NCI-H1092 (cell line): ENCODE measurements at places on chromosomes 3 and 15.

DNA sequence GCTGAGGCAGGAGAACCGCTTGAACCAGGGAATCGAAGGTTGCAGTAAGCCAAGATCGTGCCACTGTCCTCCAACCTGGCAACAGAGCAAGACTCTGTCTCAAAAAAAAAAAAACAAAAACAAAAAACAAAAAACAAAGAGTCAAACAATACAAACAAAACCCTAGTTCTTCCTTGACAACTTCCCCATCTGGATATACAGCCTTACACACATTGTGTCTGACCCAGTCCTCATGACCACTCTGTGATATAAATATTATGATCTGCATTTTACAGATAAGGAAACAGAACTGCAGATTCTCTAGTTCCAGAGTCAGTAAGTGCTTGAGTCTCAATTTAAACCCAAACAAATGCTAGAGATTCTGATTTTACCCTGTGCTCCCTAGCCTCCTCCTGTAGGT, 4.8 kb upstream of the ESYT3 start:
- no peak for DNase-seq

DNA sequence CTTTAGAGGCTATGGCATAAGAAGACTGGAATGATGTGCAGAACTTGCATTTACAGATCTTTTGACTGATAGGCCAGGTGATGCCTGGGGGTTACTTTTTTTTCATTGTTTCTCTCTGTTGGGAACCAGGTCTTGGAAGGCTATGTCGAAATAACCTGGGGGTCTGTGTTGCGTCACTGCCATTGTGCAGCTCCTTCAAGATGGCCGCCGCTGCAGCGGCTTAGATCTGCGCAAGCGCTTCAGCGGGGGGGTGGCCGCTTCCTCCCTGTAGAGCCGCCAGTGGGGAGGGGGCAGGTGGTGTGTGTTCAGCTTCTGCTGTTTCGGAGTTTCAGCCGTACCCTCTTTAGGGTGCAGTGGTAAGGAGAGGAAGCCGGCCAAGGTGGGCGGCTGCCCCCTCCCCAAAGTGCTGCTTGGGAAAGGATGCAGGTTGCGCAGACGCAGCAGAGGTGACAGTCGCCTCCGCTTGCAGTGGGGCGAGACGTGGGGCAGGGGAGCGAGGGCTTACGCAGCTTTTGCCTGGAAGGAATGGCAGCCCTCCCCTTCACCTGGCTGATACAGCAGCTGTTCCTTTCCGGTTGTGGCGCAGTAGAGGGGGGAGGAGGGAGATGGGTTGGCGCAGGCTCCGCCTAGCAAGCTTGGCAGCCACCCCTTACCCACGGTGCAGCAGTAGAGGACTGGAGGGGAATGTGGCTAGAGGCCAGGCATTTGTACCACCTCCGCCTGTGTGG, 1.5 kb downstream of the SNRPN start:
- no peak for DNase-seq

DNA sequence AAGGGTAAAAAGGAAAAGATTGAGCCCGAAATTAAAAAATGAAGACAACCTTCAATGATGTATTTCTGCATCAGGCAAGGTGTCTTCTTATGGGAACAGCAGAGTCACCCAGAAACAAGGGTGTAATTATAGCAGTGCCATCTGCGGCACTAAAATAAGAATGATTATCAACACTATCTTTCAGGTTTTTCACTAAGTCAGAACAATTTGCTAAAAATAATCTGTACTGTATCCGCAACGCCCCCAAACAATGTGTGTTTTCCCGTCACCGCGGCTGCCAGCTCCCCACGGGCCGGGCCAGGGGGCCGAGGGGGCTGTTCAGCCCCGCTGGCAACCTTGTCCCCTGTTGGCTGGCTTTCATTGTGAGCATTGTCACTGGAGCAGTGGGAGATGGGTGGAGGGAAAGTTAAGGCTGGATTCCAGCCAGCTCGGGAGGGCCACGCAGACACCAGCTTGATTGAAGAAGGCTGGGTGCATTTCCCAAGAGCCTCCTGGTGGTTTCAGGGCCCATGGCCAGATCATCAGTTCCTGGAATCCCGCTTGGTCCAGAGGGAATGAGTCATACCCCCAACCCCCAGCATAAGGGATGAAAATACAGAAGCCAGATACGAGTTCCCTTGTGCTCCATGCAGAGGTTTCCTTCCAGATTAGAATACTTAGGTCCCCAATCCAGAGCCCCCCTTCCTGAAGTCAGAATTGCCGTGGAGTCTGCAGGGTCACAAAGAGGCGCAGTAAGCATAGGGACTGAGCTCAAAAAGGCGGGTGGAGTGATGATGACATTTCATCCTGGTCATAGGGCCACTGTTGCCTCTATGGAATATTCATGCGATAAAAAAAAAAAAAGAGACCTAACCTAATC, 90.2 kb upstream of the KLF13 start:
- DNase-seq, result peak; percentile 83

- no peak for DNase-seq
These were observed 1.0 kb downstream of the ATP2C1 start for GRCh38 chr3:130894986-130895280.

DNA sequence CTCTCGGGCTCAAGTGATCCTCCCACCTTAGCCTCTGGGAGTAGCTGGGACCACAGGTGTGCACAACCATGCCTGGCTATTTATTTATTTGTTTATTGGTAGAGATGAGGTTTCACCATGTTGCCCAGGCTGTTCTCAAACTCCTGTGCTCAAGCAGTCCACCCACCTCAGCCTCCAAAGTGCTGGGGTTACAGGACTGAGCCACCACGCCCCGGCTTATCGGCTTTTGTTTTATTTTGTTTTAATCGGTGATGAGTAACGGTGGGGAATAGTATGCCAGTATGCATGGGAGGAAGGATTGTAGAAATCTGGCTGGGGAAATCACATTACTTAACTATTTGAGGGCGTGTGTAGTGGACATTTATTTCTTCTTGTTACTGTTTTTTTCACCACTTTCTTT, 451.0 kb upstream of the GOLIM4 start:
- no peak for DNase-seq

DNA sequence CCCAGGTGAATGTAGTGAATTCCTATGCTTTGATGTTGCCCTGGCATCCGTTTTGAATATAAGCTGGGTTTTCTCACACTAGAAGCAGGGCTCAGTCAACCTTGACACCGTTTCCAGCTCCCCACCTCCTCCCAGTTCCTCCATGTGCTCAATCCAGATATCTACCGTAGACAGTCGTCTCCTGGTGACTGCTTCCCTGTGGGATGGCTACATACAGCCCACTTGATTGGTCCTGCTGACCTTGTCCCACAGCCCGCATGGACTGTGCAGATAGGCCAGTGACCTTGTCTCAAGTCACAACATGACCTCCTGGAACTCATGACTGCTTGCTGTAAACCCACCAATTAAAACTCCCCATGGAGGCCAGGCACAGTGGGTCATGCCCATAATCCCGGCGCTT, 8.1 kb downstream of the SEMA7A start:
- no peak for DNase-seq

- peak; percentile 19 for DNase-seq
These were observed 7.5 kb upstream of the CMTM6 start for GRCh38 chr3:32510075-32510724.

DNA sequence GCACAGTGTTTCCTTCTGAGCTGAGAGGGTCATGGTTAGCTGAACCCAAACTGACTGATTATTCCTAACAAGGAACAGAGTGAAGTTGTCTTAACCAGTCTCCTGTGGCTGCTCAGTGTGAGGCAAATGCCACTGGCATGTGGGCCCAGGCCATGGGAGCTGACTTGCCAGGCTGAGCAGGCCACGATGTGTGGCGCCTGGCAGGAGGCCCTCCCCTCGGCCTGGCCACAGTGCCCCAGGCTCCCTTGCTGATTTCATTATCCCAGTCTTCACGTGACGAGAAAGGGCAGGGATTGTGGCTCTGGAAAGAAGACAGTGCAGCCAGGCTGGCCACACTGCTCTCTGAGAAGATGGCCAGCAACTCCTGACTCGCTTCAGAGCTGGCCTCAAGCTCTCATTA, 58.8 kb downstream of the SLCO2A1 start:
- DNase-seq, result no peak

GRCh38 chr15:66461917-66462316, 35.6 kb downstream of the SNAPC5 start:
- DNase-seq, result no peak

- DNase-seq, result no peak
These were observed 28.3 kb downstream of the CYP19A1 start for GRCh38 chr15:51310064-51310463.

DNA sequence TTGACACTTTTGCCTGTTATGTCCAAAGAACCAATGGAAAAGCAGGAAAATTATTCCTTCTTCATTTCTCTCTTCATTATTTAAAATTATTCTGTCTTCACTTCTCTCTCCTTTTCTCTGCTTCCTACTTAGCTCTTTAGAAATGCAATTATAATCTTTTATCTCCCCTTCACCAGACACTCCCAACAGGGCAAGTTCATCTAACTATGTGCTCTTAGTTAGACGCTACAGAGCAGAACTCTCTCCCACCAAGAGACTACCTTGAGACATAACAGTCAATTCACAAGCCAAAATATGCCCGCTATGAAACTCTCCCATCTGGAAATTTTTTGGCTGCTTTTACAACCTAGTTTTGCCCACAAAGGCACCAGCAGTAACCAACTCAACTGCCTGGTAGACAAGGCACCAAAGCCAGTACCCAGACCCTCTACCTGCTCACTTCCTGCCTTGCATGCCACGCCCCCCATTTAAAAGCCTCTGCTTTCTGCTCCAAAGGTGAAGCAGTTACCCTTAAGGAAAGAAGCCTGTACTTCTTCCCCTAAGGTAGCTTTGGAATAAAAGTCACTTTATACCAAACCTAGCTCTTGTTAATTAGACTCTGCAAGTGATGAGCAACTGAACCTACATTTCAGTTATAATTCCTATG, 28.1 kb downstream of the CCRL2 start:
- DNase-seq, result no peak

DNA sequence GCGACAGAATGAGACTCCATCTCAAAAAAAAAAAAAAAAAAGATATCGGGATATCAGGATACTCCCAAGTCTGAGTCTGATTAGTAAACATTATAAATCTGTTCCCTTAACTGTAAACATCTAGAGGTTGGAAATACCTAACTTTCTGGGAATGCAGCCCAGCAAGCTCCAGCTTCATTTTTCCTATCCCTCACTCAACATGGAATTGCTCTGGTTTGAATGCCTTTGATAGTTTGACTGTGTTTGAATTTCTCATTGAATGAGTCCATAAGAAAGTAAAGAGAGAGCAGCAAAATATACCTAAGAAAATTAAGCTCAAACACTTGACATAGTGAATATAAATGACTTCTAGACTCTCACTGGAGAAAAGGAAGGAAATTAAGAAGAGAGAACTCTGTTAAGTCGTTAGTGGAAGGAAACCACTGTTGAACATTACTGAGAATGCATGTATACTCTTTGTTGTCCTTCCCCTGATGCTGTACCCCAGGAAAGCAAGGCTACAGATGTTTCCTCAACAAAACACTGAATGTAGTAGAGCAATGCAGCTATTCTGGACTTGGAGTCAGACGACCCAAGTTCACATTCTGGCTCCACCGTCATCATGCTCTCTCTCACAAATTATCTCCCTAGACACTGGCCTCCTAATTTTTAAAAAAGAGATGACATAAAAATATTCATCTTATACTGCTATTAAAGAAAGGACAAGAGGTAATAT, 62.4 kb downstream of the CD200 start:
- DNase-seq, result no peak

GRCh38 chr15:58115692-58116091, 22.5 kb upstream of the AQP9 start:
- DNase-seq, result no peak

- no peak for DNase-seq
These were observed 93.0 kb downstream of the NFKBIZ start for GRCh38 chr3:101942356-101942755.

GRCh38 chr3:194671511-194671899, 486 bp downstream of the LSG1 start:
- DNase-seq, result no peak

DNA sequence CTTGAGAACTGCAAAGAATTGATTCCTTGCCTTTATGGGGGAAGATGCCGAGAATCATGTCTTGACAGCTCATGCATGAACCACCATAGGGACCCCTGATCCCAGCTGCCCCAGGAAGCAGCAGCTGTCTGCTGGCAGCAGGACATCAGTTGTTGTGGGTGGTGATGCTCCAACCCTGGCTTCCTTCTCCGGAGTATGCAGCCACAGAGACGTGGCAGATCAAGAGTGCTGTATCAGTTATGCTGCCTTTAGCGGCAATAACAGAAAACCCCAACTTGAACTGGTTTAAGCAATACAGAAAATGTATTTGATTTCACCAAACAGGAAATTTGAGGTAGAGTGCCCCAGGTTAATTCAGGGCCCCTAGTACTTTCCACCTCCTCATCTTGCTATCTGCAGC, 92.2 kb upstream of the TNFAIP8L3 start:
- no peak for DNase-seq

- DNase-seq, result no peak
These were observed 141.4 kb upstream of the MRPS22 start for GRCh38 chr3:139202226-139202958.

DNA sequence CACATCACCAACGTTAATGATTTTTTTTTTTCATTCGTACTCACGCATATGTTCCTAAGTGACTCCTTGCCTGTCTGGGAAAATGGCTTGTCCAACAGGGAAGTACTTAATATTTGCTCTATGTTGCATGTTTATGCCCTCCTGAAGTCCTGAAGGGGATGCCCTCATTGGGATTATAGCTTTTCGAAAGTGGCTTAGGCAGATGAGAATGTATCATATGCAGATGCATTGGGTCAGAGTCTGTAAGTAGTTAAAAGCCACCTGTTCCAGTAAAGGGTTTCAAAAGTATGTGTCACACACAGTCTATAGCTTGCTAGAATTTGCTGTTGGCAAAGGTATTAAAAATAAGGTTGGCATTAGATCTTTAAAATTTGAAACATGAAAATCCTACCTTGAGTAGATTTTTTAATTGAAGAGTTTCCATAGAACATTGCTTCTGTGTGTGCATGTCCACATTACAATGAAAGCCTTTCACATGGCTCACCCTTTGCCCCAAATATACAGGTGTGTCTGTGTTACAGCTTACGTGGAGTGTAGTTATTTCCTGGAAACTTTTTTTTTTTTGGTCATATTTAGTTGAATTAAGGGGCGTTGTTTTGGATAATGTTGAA, 2.1 kb downstream of the ABHD17C start:
- no peak for DNase-seq

DNA sequence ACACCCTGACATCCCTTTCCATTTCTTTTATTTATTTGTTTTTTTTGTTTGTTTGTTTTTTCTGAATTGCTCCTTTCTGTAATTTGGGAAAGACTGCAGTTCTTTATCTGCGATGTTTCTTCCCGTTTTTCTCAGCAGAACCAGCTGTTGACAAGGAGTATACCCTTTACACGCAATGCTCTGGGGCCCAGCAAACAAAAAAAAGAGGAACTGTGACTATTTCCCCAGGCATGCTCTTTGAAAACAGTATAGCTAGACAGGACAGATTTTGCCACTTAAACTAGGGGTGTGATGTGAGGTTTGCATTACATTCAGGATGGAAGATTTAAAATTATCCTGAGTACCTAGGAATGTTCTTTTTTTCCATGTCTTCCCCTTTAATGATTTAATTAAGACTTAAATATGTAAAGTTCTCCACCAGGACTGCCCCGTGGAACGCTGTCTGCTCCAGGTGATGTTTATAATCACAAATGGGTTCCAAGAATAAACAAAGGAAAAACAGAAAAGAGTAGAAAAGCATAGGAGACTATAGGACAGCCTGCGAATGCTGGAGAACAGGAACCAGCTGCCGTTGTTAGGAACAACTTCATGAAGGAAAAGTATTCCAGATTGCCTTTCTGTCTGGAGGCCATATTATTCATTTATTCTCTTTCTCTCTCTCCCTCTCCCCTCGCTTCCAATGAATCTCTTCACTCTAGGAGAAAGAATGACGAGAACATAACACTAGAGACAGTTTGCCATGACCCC, 43.3 kb downstream of the TGFBR2 start:
- no peak for DNase-seq

GRCh38 chr3:141255846-141256261, 24.2 kb downstream of the PXYLP1 start:
- peak; percentile 22 for DNase-seq
